Esophagus muscularis mucosa (tissue), 4 donors: ENCODE measurements at places on chromosomes 1 and 21.

DNA sequence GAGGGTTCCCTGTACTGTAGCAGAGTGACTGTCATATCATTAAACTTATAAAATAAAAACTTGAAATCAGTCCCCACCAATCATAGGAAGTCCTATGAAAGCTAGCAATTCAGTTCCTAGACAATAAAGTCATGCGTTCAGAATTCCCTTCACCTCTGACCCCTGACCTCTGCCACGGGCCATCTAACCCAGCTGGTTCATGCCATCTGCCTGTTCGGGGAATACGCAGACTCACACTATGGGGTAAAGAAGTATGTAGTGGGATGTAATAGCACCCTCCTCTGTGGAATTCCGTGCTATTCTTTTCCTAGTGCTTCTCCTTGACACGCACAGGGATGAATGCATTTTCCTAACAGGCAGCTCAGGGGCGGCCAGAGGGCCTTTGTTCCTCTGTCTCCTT is 2.1 kb downstream of the GSTM4 start:
- DNase-seq = peak; percentile 60

- no peak for DNase-seq
These were observed 301.7 kb upstream of the PROX1 start for GRCh38 chr1:213685992-213686582.

- DNase-seq = no peak
These were observed 35.7 kb upstream of the BTG2 start for GRCh38 chr1:203269654-203270020.

GRCh38 chr1:6109688-6110087 is 64.0 kb downstream of the KCNAB2 start:
- DNase-seq = no peak
